ENCODE measurements at places on chromosomes 5 and 9. TPM values are rescaled to one million over a fixed set of nuclear protein-coding genes. Genes with fewer than 3 reads are reported as not detected.

Gene IFNE
- total RNA-seq = not detected

Gene STKLD1
- 0.49 TPM for total RNA-seq

Gene PCDHGB6
- total RNA-seq = 11.5 TPM

Gene DNM1
- total RNA-seq = 40.2 TPM

Gene IL33
- total RNA-seq = 73.2 TPM

Gene PPP6C
- 34.6 TPM for total RNA-seq

Gene TLX3
- total RNA-seq = not detected

Gene F12
- 0.36 TPM for total RNA-seq

Gene GPR150
- 0.14 TPM for total RNA-seq

Gene ORM2
- not detected for total RNA-seq

Gene DMRT2
- total RNA-seq = 0.33 TPM

Gene PCDHB7
- total RNA-seq = 1.4 TPM

Gene CBY3
- not detected for total RNA-seq

Gene PCDHB8
- 0.71 TPM for total RNA-seq

Gene TNFAIP8
- 17.9 TPM for total RNA-seq

Gene PPP1R26
- total RNA-seq = 9.5 TPM

Gene ZDHHC11B
- 12.7 TPM for total RNA-seq

Gene MYOT
- 22.1 TPM for total RNA-seq

Gene CACNA1B
- 0.81 TPM for total RNA-seq

Gene GABRA1
- not detected for total RNA-seq

Measured in sigmoid colon (tissue), 7 donors.